NCI-H1092 (cell line): ENCODE measurements at places on chromosomes 13 and 19.

DNA sequence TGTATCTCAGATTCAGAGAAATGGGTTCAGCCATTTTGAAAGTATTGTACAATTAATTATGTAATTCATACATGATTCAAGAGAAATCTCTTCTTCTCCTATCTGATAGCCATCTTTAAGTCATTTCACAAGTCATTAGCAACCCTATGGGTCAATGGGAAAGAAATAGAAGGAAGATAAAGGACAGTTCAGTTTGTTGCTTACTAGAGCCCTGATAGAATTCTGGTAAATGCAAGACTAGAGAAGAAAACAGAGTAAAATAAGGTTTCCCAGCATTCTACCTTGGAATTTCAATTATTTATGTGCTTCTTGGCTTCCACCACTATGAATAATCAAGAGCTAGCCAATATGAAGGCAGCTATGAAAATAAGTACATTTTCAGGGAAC is 117.7 kb downstream of the LHFPL6 start:
- DNase-seq: no peak

GRCh38 chr19:51521357-51521756 is 10.1 kb downstream of the SIGLEC6 start:
- DNase-seq: no peak

GRCh38 chr19:44553478-44554171 is 24.1 kb upstream of the CEACAM20 start:
- DNase-seq: no peak

DNA sequence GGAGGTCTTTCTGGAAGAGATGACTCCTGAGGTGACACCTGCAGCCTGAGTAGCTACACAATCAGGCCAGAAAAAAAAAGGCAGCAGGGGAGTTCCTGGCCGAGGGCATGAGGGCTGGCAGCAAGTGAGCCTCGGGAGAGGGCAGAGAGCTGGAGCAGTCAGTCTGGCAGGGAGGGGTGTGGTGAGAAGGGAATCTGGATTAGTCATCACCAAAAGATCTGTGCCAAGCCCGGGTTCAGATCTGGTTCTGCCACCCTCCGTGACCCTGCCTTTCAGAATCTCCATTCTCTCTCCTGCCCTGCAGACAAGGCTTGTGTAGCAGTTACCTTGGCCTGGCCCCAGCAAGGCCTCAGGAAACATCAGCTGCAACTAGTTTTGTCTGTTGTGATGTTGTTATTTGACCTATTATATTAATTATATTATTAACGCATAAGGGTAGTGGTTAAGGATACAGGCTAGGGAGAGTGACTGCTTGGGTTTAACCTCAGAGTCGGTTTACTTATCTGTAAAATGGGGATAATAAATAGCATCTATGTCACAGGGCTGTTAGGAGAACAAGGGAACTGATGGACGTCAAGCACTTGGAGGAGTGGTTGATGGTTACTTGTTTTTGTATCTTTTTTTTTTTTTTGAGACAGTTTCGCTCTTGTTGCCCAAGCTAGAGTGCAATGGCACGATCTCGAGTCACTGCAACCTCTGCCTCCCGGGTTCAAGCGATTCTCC is 2.7 kb upstream of the CAPNS1 start:
- peak; percentile 22 for DNase-seq

- DNase-seq: no peak
Observed at GRCh38 chr13:66014771-66015170, 1215.4 kb downstream of the PCDH9 start.

DNA sequence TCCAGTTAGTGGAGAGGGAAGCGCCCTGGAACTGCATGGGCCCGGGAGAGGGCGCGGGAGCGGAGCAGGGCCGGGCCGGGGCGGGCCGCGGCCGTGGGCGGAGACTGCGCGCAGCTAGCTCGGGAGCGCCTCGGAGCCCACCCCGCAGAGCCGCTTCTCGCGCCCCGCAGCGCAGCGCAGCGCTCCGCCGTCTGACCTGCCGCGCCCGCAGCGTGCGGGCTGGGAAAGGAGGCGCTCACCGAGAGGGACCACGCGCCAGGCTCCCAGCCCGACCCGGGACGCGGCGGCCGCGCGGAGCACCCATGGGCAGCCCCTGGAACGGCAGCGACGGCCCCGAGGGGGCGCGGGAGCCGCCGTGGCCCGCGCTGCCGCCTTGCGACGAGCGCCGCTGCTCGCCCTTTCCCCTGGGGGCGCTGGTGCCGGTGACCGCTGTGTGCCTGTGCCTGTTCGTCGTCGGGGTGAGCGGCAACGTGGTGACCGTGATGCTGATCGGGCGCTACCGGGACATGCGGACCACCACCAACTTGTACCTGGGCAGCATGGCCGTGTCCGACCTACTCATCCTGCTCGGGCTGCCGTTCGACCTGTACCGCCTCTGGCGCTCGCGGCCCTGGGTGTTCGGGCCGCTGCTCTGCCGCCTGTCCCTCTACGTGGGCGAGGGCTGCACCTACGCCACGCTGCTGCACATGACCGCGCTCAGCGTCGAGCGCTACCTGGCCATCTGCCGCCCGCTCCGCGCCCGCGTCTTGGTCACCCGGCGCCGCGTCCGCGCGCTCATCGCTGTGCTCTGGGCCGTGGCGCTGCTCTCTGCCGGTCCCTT is at the start of gene MLNR:
Gene MLNR, plus strand, starts transcription at position 303 of the 820 bp plus-strand sequence. Its CDS starts 0 bp downstream, at position 303.
- no peak for DNase-seq

GRCh38 chr13:28031220-28031895 is 42.9 kb upstream of the URAD start:
- no peak for DNase-seq

- no peak for DNase-seq
Observed at GRCh38 chr13:37263871-37264270, 158.4 kb upstream of the CSNK1A1L start.
